ENCODE measurements at places on chromosomes 5 and 9.
A peak's percentile ranks its signal among the peaks of the same experiment; 100 is the strongest.

GRCh38 chr5:178461004-178461730 lies 129.0 kb downstream of the COL23A1 start:
- DNase-seq: peak; percentile 21

- DNase-seq: no peak
Observed at GRCh38 chr9:121915304-121915625, 177.8 kb downstream of the TTLL11 start.

DNA sequence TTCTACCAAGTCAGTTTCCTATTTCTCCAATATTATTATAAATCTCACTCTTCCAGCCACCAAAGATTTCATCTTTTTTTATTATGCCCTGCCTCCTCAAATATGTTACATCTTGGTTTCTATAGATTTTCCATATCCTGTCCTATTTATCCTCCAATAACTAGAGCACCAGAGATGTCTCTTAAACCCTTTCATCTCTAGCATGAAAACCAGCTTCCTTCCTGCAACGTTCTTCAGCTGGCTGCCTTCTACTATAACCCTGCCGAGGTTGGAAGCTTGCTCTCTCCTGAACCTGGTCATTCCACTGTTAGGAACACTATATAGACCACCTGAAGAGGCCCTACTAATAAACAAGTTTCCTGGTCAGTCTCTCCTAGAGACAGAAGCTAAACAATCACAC lies 27.9 kb downstream of the FAM169A start:
- DNase-seq: no peak

DNA sequence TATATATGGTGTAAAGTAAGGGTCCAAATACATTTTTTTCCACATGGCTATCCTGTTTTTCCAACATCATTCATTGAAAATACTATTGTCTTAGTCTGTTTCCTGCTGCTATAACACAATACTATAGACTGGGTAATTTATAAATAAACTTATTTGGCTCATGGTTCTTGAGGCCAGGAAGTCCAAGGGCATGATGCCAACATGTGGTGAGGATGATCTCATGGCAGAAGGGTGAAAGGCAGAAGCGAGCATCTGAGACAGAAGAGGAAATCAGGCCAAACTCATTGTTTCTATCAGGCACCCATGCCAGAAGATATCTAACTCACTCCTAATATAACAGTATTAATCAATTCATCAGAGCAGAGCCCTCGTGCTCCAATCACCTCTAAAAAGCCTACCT lies 42.6 kb downstream of the ANKRD55 start:
- DNase-seq: no peak

DNA sequence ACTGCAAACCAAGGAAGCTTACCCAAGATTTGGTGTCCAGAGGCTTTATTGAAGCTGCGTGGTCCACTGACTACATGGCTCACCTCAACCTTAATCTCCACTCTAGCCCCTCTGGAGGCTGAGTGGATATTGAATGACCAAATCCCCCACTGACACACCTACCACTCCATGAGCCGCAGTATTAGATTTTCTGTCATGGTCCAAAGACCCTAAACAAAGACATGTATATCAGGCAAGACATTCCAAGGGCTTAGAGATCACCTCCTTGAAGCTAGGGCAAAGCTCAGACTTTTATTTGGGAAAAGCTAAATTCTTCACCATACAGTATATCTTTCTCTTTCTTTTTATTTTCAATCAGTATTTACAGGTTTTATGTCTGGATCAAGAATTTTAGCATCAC lies 346.2 kb upstream of the CTNND2 start:
- DNase-seq: no peak

DNA sequence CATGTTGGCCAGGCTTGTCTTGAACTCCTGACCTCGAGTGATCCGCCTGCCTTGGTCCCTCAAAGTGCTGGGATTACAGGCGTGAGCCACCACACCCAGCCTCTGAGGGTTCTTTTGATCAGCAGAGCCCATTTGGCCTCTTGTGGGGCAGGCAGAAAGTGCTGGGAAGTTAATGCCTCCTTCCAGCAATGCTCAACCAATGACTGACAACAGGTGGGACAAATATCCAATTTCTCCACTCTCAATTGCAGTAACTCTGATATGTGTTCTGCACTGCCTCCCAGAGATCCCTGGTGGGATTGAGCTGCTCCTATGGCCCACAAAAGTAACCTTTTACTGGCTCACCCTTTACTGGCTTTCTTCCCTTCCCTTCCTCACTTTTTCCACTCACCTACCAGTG lies 79.9 kb upstream of the APC start:
- no peak for DNase-seq

GRCh38 chr9:85157772-85158171 lies 488.2 kb downstream of the NTRK2 start:
- no peak for DNase-seq

DNA sequence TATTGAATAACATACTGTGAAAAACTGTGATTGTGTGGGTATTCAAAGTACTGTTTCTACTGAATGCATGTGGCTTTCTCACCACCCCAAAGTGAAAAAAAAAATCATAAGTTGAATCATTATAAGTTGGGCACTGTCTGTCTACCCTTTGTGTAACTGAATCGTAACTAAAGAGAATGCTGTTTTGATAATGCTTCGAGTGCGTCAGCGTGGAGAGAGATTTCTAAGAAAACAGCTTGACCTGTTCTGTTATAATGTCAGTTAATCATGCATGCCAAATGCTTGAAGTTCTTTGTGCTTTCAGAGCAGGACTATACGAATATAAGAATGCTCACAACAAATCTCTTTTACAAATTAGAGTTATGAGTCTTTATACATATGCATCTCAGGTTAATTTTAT lies 148.8 kb upstream of the SGCD start:
- no peak for DNase-seq

DNA sequence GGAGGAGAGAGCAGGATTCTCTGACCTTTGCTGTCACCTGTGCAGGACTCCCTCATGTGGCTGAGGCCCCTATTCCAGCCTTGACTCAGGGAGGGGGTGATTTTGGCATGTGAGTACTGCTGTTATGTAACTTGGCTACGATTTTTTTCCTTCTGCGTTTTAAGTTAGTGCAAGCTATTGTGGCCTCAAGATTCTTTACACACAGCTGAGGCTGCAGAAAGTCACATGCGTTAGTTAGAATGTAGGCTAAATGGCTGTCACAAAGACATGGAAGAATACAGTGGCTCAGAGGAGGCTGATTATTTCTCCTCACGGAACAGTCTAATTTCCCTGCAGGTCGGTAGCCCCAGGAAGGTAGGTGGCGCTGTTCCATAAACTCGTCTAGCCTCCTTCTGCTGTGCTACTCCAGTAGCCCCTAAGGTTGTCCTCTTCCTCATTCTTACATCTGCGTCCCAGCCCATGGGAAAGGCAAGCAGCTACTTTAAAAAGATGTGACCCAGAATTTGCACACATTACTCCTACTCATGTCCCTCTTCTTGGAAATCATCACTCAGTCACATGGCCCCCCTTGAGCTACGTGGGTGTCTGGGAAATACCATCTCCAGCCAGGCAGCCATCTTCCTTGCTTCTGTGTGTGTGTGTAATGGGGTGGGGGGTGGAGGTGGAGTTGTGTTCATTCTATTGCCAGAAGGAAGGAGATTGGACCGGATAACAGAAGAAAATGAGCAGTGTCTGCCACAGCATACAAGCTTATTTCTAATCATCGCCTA lies 486.6 kb downstream of the CCDC171 start:
- DNase-seq: no peak

DNA sequence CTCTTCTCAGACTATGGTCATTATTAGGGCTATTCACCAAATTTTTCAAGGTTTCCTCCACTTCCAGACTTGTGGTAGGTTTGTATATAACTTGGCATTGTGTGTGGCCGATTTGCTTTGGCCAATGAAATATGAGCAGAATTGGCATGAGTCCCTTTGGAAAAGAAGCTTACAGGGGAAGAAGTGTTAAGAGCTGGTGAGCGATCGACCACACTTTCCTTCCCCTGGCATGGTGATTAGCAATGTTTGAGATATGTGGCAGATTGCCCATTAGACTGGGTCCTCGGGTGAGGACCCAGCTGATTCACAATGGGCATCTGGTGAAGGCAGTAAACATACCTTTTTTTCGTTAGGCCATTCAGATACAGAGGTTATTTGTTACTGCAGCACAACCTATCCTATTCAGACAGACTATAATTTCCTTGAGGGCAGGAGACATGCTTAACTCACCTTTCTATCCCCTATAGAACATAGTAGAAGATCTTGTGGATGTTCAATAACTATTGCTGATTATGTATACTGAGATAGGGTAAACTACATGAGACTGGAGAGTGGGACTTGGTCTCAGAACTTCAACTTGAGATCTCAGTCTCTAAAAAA lies 62.8 kb upstream of the KLF9 start:
- no peak for DNase-seq

DNA sequence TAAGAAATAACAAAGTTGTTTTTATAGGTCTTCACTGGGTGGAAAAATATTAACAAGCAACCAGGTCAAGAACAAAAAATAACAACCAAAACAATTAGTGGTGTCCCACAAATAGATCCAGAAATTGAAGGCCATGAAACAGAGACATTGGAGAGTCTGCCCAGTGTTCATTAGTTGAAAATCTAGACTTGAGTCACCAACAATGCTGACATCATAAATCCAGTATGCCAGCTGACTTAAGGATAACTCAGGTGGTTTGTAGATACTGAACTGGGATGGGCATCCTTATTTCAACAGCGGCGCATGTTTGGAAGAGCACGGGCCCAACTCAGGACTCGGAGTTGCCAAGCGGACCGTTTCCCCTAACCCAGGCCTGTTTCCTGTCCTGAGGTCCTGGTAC lies 80.7 kb upstream of the TNFAIP8 start:
- DNase-seq: no peak

DNA sequence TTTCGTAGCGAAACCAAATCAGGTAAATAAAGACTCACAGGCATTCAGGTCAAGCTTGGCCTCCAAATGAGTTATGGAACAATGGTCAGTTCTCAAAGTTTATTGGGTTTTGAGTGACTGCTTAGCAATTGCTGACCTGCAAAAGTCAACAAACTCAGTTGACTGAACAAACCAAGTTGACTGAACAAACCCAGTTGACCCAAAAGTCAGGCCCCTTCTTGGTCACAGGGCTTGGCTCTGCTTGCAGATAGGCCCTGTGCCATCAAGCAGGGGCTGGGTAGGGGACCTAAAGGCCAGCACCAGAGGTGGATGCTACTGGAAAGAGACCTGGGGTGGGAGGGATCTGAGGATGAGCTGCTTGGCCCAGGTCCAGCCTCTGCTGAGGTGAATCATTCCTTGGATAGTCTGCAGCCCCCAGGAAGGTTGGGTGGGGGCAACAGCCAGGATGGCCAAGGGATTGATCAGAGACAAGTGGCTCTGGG lies 64.6 kb downstream of the GADD45G start:
- no peak for DNase-seq

DNA sequence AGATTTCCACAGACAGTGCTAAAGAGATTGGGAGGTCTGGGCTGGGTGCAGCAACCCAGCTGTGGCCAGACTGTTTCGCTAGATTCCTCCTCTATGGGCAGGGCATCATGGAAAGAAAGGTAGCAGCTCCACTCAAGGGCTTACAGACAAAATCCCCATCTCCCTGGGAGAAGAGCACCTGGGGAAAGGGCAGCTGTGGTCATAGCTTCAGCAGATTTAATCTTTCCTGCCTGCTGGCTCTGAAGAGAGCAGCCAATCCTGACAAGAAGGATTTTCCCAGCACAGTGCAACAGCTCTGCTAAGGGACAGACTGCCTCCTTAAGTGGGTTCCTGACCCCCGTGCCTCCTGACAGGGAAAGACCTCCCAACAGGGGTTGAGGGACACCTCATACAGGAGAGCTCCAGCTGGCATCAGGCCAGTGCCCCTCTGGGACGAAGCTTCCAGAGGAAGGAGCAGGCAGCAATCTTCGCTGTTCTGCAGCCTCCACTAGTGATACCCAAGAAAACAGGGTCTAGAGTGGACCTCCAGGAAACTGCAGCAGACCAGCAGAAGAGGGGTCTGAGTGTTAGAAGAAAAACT lies 1379.3 kb upstream of the ACO1 start:
- no peak for DNase-seq

DNA sequence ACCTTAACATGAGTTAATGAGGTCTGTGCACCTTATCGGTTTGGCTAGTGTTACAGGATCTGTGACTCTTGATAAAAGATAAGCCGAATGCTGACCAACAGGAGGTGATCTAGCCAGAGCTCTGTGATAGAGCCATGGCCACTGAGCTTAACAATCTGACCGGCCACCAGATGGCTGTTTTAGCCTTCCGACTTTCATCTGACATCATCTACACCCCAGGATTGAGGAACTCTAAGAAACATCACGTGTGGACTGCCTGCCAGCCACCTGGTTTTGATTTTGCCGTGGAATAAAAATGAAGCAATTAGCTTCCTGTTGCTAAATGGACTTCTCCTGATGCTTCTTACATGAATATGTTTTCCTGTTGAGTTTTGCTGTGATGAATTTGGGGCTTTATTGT lies 281.3 kb downstream of the CEMIP2 start:
- DNase-seq: no peak

- no peak for DNase-seq
Observed at GRCh38 chr9:34715639-34716215, 5.8 kb upstream of the CCL21 start.

GRCh38 chr9:77964258-77964657 lies 67.4 kb downstream of the GNAQ start:
- DNase-seq: no peak

DNA sequence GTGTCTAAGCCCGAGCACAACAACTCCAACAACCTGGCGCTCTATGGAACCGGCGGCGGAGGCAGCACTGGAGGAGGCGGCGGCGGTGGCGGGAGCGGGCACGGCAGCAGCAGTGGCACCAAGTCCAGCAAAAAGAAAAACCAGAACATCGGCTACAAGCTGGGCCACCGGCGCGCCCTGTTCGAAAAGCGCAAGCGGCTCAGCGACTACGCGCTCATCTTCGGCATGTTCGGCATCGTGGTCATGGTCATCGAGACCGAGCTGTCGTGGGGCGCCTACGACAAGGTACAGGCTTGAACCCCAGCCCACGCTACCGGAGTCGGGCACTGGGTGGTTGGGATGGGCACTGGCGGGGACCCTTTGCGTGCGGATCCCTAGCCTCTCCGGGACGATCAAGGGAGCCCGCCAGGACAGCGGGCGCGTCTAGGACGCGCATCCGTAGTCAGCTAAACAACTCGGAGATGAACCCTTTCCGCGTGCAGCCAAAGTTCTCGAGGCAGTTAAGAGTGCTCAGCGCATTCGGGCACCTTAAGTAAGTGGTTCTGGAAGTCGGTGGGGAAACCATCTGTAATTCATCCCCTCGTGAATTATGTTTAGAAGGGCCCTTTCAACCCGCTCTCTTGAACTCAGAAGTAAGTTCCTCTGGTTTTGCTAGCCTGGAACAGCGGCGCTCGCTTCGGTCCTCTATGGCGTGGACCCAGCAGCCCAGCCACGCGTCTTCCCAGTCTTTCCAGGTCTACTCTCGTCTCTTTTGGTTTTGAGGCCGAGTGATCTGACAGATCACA lies 1.3 kb downstream of the KCNN2 start:
- DNase-seq: no peak

GRCh38 chr5:93054424-93055163 lies 526.4 kb downstream of the NR2F1-AS1 start:
- DNase-seq: no peak
